ENCODE measurements at places on chromosomes 6 and 20.

- no peak for DNase-seq
Measured at GRCh38 chr6:25660512-25660911, 8.5 kb downstream of the SCGN start.

DNA sequence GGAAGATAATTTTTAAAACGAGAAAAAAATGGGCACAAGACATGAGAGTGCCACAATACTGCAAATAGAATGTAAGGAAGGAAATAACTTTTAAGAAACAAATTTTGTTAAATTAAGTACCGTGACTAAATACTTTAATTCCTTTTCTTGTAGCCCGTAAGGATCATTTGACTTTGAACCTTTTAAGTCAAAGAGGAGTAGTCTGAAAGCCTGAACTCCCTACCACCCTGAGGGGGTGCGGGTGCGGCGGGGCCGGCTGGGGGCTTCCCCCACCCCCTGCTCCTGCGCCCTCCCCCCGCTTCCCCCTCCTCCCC, 231 bp upstream of the PHACTR2 start:
- DNase-seq = no peak

DNA sequence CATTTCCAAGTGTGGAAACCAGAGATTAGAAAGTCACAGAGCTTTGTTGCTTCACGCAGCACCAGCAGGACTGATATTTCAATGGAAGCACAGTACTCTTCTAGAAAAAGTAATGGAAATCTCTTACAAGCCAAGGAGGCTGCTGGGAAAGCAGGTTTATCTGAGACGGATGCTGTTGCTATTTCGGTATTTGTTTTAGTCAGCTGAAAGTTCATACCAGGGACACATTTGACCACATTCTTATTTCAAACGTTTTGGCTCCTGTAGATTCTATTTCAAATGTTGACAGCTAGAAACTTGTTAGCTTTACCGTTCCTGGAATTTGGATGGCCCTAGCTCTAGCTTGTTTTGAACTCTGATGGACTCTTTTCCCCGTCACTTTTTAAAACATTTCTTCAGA, 3.7 kb upstream of the TMEM242 start:
- no peak for DNase-seq

DNA sequence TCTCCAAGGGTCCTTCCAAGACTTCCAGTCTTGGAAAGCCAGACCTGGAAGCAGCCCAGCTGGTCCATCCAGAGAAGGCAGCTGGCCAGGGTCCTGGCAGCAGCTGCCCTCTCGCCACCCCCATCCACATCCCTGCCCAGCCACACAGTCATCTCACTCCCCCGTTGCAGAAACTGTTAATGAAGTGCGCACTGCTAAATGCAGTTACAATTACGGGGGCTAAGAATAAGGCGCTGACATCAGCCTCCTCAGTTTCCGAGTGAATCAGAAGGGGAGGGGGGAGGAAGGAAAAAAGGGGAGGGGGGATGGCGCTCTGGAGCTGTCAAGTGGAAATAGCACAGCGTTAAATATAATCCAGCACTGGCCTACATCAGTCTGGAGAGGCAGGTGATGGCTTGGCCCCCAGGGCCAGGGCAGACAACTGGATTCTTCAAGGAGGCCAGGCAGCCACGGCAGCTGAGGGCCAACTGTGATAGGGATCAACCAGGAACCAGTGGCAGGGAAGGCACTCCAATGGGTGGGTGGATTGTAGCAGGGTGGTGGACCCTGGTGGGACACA, 6.9 kb downstream of the RIMS4 start:
- no peak for DNase-seq

- no peak for DNase-seq
Measured at GRCh38 chr6:80674669-80675068, 568.2 kb downstream of the BCKDHB start.

- no peak for DNase-seq
Measured at GRCh38 chr20:3121271-3121911, 36.9 kb upstream of the AVP start.

- no peak for DNase-seq
Measured at GRCh38 chr6:10478187-10479040, 42.7 kb upstream of the GCNT2 start.

DNA sequence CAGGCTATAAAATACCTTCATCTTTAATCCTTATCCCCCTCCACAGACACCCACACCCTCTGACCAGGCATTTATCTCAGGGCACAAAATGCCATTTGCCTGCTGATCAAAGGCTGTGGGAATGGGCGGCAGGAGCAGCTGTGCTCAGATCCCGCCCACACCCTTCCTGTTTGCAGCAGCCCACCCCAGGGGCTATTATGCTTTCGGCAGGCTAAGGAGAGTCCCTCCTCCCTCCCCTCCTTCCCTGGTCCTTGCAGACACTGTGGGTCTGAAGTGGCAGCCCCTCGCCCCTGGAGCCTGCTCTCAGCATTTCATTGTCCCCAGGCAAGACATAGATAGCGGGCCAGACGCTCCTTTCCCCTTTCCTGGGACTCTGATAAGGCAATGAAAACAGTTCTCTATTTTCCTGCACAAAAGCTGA, 220.8 kb upstream of the HEY2 start:
- no peak for DNase-seq

- DNase-seq = no peak
Measured at GRCh38 chr6:79922018-79922417, 25.3 kb downstream of the ELOVL4 start.

- DNase-seq = no peak
Measured at GRCh38 chr20:44834693-44835092, 24.3 kb upstream of the RIMS4 start.

GRCh38 chr20:24696396-24696795, 227.0 kb downstream of the SYNDIG1 start:
- no peak for DNase-seq

DNA sequence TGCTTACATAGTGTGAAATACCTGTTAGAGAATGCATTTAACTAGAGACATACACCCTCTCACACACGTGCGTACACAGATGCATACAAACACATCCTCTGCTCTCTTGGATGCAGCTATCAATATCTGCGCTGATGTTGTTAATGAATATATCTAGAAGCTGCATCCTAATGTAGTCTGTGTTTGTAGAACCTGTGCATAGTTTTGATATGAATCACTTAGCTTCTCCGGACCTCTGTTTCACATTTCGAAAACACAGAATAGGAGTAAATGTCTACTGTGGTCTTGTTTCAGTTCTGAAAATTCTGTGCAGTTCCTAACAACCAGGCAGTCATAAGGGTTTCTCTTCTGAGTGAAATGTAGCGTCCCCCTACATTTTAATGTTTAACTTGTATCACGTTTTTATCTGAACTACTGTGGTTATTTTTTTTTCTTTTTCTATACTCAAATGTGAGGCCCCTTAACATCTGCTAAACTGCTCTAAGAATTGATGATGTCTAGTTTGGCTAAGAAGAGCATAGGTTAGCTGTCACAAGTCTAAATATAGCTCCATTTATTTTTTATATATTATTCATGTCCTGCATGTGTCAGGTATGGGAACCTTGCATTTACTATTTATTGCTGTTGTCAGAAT, 254.5 kb downstream of the TMEM242 start:
- DNase-seq = no peak

DNA sequence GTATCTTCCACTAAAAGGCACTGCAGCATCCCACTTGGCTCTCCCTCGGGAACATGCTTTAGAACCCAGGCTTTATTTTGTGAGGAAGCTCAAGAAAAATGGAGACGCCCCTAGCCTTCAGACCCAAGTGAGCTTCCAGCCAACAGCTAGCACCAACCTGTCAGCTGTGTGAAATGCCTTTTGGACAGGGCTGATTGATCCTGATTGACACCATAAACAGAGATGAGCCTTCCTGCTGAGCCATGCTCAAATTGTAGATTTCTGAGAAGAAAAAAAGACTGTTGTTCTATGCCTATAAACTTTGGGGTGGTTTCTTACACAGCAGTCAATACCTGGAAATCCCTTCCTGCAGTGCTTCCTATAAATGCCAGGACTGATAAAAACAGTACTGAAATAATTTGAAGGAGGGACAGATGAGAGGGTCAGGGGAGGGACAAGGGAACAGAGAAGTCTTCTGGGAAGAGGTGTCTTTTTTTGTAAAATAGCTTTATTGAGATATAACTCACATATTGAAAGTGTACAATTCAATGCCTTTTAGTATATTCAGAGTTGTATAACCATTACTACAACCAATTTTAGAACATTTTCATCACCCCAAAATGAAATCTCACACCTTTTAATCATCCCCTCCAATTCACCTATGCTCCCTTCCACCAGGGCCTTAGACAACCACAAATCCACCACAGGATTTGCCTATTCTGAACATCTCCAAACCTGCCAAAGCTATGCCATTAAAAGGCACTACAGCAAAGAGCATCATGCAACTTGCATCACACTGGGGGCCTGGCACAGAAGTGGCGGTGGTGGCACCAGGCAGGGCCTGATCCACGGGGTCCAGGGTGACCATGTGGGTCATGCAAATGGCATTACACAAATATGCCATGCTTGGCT, 2.7 kb upstream of the STK4 start:
- DNase-seq = no peak

DNA sequence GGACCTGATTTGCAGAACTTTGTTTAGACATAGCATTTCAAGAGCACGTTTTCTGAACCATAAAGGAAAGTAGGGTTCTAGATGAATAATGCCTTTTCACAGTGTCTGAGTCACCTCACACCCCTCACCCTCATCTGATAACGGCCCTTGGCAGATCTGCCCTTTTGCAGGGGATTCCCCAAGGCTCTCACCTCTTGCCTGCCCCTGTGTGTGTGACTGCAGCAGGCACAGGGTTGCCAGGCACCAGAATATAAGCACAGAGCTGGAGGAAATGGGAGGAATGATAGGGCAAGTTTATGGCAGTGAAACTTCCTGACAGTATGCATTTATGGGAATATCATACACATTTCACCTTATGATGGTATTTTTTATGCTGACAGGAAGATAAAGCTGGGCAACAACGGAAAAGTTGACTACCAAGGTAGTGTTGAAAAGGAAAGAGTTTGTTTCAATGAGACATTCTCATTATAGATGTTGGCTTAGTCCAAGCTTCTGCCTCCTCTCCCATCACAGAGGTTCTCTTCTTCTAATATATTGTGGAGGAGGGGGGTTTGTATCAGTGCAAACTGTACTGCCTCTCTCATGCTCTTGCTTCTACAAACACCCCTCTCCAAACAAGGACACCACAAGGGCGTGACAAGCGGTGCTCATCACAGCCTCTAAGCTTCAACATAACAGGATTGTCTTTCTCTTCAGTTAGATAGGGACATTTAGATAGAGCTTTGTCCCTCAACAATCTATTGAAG, 101.5 kb upstream of the BACH2 start:
- DNase-seq = no peak

- no peak for DNase-seq
Measured at GRCh38 chr6:136282906-136283305, 6.7 kb downstream of the BCLAF1 start.

DNA sequence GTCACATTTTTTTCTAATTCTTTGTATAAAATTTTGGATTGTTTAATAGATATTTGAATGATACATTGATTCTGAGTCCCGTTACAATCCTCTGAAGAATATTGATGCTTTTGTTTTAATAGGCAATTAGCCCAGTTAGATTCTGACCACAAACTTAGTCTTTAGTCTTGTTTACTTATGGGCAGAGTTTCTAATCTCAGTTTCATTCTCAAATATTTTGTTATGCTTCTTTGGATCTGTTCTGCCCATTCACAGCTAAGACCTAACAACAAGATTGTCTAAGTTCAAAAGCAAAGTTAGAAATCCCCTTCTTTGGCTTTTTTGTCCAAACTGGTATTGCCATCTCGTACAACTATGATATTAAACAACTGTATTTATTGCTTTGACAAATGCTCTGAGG, 58.0 kb downstream of the TBXT start:
- no peak for DNase-seq

DNA sequence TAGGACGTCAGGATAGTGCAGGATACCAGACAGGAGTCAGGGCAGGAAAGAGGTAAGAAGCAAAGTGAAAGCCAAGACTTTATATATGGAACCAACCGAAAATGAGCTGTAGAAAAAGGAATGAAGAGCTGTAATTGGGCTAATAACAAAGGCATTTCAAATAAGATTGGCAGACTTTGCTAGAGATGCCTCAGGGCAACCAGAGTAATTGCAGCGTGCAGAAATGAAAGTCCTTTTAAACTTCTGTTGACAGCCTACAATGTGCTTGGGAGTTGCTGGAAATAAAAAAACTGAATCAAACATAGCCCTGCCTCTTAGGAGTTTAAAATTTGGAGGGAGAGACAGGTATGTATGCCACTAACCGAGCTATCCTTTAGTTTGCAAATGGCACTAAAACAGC, 56.4 kb upstream of the NKX2-4 start:
- DNase-seq = no peak

DNA sequence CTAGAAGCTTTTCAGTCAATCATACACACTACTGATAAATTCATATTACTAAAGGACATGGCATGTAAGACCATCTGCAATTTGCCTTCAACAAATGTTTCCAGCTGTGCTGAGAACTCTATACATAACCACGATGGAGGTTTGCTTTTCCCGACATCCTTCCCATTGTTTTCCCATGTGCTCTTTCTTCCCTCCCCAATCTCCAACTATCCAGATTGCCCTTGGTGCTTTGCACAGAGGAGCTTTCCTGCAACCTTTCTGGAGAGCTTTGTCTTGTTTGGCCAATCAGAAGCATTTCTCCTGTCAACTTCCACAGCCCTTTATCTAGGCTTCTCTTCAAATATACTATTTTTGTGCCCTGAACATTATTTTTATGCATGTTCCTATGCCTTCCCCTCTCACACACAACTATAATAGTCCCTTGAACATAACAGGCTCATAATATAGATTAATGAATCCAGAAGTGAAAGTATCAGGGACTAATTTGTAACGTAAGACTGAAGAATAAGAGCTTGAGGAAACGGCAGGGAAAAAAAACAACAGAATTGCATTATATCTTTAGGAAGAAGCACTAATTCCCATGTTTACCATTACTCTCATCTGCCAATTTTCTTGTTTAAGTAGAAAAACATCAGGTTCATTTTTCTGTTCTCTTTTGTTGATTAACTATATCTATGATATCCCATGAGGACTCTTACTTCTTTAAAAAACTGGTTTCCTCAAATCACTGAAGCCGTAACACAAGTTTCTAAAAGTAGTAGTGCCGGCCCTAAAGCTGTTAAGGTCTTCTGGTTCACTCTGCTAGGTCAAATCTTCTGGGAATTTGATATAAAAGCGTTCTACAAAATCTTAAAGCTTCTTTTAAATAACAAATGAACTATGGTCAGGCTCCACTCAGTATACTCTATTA, 20.1 kb downstream of the SMLR1 start:
- DNase-seq = no peak

- DNase-seq = no peak
Measured at GRCh38 chr6:90424580-90424979, 127.9 kb upstream of the BACH2 start.

- DNase-seq = no peak
Measured at GRCh38 chr6:76843054-76843822, 620.1 kb downstream of the HTR1B start.

DNA sequence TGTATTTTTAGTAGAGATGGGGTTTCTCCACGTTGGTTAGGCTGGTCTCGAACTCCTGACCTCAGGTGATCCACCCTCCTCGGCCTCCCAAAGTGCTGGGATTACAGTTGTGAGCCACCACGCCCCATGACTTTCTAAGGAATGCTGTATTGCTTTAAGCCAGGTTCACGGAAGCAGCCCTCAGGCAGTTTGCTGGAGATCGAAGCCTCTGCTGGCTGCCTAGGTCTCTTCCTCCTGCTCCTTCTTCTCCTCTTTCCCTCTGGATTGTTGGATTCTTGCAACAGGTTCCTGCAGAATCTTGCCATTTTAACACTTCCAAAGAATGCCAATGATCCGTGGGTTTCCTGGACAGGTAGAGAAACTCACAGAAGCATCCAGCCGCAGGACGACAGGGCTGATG, 29.3 kb upstream of the B4GALT5 start:
- no peak for DNase-seq

All from NCI-H187 treated with DMSO at 0.1 percent for 48 hours (cell line).